T-helper 17 cell (primary cell): ENCODE measurements at places on chromosomes 1 and 21.

DNA sequence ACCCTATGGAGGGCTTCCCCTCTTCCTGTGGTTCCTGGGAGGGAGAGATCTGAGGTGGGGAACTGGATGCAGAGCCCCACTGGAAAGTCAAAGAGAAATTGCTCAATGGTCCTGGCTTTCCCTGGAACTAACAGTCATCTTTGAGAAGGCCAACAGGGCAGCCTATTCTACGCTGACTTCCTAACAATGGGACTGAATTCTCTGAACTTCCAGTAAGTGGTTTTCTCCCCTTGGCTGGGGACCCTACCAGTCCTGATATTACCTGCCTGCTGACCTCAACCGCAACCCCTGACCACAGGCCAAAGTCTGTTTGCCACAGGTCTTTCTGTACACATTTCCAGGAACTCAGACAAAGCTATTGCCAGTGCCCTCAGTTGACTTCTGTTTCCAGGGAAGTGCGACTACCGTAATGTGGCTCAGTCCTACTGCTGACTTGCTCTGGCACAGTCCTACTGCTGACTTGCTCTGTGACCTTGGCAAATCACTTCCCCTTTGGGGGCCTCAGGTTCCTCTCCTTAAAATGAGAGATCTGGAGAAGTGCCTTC is 55.3 kb downstream of the C8B start:
- no peak overlapping the region for H3K4me3 ChIP-seq
- H3K27me3 ChIP-seq, result peaks cover 32% of the 10 kb centered on the region
- H3K27ac ChIP-seq, result no peak overlapping the region
- no peaks in the 10 kb centered on the region for H3K4me1 ChIP-seq
- H3K36me3 ChIP-seq, result no peaks in the 10 kb centered on the region

DNA sequence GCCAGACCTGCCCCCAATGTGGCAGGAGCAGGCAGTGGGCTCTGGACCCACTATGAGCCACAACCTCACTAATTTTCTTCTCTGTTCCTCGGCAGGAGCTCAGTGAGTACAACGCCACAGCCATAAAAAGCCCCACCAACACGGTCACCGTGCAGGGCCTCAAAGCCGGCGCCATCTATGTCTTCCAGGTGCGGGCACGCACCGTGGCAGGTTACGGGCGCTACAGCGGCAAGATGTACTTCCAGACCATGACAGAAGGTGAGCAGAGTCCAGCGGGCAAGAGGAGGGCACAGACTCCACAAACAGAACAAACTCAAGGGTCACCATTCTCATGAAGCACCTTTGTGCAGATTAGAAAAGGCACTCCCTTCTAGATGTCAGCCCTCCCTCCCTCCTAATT is 79.9 kb downstream of the LACTBL1 start:
- no peaks in the 10 kb centered on the region for H3K4me1 ChIP-seq
- H3K36me3 ChIP-seq, result peaks cover 2% of the 10 kb centered on the region
- peaks cover 53% of the 10 kb centered on the region for H3K27me3 ChIP-seq

- H3K36me3 ChIP-seq, result peaks cover 2% of the 10 kb centered on the region
- no peak overlapping the region for H3K4me3 ChIP-seq
- no peak for DNase-seq
- H3K27ac ChIP-seq, result no peak overlapping the region
- peaks cover 12% of the 10 kb centered on the region for H3K27me3 ChIP-seq
These were observed 29.3 kb upstream of the RD3 start for GRCh38 chr1:211521102-211521815.

GRCh38 chr21:34911360-34911759 is 137.7 kb downstream of the RUNX1 start:
- H3K4me3 ChIP-seq, result no peak overlapping the region
- peak overlapping the region; percentile 79 for H3K27ac ChIP-seq
- peaks cover 6% of the 10 kb centered on the region for H3K36me3 ChIP-seq
- no peak for DNase-seq

- no peak overlapping the region for H3K27ac ChIP-seq
- H3K4me1 ChIP-seq, result no peaks in the 10 kb centered on the region
- H3K36me3 ChIP-seq, result peaks cover 2% of the 10 kb centered on the region
- no peak overlapping the region for H3K4me3 ChIP-seq
- peaks cover 8% of the 10 kb centered on the region for H3K27me3 ChIP-seq
- DNase-seq, result no peak
These were observed 61.7 kb downstream of the HMGB4 start for GRCh38 chr1:33925586-33925985.
